Muscle of arm (tissue), 14 donors: ENCODE measurements at places on chromosomes 12 and 14. TPM values are rescaled to one million over a fixed set of nuclear protein-coding genes. Genes with fewer than 3 reads are reported as not detected.

The LALBA gene
- polyA plus RNA-seq = not detected

The NFE2 gene
- 1.4 TPM for polyA plus RNA-seq

The MTHFD1 gene
- 54.7 TPM for polyA plus RNA-seq

The MBIP gene
- 34.5 TPM for polyA plus RNA-seq

The FIGNL2 gene
- 0.90 TPM for polyA plus RNA-seq

The RTN1 gene
- polyA plus RNA-seq = 4.2 TPM

The SLC2A3 gene
- 15.6 TPM for polyA plus RNA-seq
